ENCODE measurements at places on chromosomes 6 and 20. TPM values are rescaled to one million over a fixed set of nuclear protein-coding genes. Genes with fewer than 3 reads are reported as not detected.

DNA sequence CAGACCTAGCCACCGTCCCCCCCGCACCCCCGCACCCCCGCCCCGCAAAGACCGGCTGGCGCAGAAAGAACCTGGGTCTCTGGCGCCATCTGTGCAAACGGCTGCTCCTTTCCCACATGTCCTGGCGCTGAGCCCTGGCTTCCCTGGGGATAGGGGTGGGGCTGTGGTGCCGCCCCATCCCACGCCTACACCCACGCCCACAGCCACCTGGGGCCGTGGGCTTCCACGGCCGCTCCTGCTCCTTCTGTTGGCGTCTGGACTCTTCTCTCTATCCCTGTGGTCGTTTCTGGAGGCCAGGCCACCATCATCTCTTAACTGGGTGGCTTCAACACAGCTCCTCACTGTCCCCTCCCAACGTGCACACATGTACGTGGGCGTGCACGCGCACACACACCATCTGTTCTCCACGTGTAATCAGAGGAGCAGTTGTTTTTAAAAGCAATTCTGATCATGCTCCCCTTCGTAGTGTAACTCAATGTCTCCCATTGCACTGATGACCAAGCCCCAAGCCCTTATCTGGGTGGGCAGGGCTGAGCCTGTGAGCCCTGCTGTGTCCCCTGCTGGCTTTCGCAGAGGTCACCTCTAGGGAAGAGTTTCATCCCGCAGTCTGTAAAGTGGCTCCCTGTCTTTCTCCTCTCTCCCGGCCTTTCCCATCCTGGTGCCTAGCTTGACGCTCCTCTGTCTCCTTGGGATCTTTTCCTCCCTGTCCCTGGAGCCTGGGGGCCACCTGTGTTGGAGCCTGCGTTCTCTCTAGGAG, 31.9 kb upstream of the FAM83D start:
- DNase-seq, result peak; percentile 41

DNA sequence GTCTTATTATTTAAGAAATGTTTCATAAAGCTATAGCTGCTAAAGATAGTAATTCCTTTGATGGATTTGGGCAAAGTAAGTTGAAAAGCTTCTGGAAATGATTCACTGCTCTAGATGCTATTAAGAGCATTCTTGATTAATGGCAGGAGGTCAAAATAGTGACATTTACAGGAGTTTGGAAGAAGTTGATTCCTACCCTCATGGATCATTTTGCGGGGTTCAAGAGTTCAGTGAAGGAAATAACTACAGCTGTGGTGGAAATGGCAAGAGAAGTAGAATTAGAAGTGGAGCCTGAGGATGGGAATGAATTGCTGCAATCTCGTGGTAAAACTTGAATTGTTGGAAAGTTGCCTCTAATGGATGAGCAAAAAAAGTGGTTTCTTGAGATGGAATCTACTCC, 316.1 kb downstream of the UTRN start:
- no peak for DNase-seq

- DNase-seq, result no peak
These were observed 165.6 kb downstream of the TRIM27 start for GRCh38 chr6:28758046-28758817.

DNA sequence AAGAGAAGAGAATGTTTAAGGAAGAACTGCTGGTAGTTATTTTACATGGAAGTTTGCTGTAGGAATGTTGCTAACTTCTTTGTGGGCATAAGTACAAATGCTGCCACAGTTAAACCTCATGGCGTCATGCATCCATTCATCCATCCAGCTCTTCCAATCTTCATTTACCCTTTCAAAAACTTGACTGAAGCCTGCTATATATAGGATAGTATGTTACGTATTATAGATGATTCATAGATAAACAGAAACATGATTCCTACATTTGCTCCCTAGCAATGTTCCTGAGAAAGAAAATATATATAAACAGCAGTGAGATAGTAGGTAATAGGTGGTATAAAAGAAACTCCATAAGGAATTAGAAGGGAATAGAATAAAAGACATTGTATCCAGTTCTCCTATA, 93.7 kb downstream of the NDUFAF5 start:
- no peak for DNase-seq

DNA sequence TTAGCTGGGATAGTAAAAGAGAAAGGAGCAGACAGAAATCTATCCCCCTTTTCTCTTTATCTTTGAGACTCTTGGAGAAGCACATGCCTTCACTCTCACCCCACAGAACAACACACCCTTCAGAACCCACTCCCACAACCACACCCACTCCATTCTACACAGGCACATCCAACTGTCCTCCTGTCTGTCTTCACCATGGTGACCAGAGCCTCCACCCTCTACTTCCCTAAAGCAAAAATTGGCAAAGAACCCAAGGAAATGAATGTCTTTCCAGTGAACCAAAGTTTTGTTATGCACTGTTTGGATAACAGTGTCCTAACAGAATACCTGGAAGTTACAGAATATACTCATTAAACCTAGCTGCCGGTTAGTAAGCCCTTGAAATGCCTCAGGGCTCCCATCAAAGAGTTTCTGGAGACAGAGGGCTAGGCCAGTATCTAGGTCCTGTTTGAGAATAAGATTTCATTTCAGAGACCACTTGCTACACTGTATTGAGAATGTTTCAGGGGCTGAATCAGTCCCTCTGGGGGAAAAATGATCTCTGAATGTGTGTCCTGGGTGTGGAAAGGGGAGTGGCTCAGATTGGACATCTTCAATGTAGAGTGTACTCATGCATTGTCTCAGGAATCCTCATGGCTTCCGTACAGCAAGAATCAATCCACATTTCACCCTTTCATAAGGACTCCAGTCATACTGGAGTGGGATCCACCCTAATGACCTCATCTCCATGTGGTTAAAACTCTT, 101.1 kb downstream of the LY86 start:
- DNase-seq, result peak; percentile 63

- no peak for DNase-seq
These were observed 51.4 kb upstream of the GMDS start for GRCh38 chr6:2296781-2297180.

DNA sequence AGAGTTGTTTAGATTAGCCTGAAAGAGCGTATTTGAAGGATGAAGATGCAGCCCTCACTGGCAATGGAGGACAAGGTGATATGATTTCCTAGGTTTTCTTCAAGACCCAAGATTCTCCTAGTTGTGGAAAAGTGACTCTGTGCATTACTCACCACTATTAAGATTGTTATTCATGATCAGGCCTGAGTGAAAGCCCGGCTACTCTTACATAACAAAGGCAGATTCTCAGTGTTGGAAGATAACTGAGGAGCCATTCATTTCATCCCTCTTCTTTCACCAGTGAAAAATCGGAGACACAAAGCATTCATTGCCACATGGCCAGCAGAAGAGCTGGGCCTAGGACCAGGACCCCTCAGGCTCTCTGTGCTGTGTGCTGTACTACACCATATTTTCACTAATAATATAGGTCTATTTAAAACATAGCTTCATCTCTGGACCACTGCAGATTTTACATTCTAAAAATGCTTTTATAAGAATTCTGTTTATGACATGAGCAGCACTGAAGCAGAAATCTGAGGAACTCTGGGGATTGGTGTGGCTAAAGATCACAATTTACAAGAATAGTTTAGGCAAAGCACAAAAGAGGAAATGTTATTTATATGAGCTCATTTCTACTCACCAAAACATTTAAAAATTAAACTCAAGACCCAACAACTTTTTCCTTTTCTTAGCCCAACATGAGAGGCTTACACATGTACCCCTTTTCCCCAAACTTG, 181.9 kb upstream of the CCN2 start:
- peak; percentile 86 for DNase-seq

DNA sequence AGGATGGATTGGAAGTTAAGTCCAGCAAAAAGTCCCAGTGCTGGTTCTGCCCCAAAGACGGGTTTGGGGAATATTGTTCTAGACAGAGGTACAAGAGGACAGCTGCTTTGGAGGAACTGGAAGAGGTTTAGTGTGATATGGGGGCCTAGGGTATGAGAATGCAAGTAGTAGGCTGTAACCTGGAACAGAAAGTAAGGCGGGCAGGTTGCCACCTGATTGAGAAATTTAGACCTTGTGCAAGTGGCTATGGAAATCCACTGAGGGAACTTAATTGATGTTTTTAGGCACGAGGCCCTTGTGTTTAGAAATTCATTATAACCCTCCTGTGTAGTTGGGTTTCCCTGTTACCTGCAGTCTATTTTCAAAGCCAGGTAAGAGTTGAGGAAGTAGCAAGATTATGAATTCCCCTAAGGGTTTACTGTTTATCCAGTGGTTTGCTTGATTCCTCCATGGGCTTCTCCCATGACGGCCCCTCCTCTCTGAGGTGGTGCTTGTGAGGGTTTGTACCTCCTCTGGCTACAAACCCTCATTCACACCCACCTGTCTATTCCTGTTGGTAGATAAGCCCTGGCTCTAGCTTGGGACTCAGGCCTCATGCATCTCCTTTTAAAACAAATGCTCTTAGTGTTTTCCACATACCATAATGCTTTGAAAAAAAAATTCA, 42.0 kb upstream of the BCAS1 start:
- DNase-seq, result no peak

DNA sequence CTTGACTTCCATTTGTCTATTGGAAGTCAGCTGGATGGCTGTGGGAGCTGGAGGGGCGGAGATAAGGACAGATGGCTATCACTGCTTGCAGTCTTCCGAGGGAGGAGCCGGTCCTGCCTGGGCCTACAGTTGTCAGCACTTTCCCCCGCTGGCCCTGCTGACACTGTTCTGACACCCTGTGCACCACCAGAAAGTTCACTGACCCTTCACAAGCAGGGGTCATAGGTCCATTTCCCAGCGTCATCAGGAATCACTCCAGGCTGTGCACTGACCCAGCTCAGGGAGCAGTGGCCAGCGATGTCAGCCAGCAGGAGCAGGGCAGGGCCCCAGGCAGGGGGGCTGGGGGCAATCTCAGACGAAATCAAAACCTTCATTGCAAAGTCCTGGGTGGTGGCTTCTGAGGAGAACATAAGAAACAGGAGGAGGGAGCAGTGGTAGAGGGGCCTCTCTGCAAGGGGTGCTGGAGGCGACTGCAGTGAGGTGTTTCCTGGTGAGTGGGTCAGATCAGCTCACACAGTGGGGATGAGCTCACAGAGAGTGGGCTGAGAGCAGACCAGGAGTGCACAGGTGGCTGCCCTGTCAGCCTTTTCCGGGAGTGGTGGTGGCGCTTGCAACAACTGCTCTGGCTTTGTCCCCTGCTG, 26.5 kb upstream of the PLEKHG1 start:
- no peak for DNase-seq

GRCh38 chr6:7087066-7087465, 20.7 kb upstream of the RREB1 start:
- peak; percentile 25 for DNase-seq

DNA sequence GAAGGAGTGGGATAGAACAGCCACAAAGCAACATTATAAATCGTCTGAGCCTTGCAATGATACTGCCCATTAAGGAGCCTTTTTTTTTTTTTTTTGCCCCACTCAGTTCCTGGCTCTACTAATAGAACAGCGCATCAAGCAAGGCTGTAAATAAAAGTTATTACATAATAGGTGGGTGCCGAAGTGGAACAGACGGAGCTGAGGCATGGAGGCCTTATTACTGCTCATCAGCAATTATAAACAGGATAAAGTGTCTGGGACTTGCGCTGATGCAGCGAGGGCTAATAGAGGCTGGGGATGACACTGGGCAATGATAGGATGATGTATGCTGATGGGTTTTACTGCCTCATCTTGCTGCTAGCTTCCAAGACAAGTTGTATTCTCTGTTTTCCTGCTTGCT, 272.1 kb downstream of the ZFAND3 start:
- no peak for DNase-seq

DNA sequence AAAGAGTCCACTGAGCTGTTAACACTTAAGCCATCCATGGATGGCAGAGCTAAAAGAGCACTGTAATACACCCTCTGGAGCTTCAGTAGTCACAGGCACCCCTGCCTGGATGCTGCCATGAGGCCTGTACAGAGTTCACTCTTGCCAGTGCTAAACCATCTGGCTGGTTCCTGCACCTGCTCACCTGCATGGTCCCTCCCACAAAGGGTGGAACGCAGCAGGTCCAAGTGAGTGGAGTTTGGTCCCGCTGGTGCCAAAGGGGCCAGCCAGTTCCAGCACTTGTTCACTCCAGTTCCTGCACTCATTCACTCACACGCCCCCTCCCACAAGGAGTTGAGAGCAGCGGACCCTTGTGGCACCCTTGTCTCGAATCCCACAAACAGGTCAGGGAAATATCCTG, 503.5 kb downstream of the HACE1 start:
- DNase-seq, result no peak

GRCh38 chr6:116924245-116924644, 47.2 kb downstream of the RFX6 start:
- no peak for DNase-seq

DNA sequence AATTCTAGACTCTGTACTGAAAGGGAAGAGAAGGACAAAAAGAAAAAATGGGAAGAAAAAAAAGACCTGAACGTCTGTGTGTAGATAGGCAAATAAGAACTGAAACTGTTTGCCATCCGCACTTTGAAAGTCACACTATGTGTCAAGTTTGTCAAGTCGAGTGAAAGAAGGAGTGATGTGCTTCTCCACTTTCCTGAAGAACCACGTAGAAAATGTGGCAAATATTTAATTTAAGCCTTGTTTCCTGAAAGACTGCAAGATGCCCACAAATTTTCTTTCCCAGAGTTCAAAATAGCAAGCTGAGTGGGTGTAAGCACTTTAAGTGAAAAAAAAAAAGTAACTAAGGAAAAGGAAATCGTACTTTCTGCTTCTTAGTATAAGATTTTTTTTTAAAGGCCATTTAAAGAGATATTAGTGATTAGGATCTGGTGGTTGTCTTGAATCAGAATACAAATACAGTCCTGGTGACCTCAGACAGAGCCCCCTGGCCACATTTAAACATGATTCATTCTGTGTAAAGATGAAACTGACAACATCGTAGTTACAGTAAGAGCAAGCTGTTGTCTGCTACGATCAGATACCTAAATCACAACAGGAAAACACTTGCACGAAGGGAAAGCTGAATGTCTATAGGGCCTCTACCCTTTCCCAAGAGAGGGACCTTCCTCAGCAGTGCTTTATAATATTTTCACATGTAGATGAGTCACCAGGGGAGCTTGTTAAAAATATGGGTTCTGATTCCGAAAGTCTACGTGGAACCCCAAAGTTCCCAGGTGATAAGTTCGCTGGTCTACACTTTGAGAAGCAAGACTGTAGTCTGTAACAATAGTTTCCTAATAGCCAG, 102.3 kb downstream of the HIVEP2 start:
- DNase-seq, result no peak

DNA sequence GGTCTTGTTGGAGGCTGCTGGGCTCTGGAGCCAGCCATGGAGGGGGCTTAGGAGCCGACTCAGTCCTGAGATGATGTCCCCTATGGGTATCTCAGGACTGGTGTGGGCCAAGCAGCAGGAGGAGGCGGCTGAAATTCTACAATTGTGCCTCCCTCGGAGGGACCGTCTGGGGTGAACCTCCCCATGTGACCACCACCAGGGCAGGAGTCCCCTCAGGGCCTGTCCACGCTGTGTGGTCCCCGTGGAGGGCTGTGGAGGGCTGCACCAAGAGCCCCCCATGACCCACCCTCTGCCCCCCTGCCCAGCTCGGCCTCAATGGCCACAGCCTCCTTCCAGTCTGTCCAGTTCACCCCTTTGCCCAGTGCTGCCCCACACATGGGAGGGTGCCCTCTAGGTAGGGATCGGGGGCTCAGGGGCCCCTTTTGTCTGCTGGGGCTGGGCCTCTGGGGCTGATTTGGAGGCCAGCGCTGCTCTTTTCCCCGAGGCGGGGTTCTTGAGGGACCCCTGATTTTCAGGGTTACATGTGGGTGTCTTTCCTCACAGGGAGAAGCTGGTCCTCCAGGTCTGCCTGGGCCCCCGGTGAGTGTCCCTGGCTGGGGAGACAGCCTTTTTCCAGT, 1.2 kb downstream of the COL9A3 start:
- DNase-seq, result no peak

Gene HLA-DQA2
- not detected for polyA plus RNA-seq

Gene MAK
- 0.65 TPM for polyA plus RNA-seq

Gene SLC52A3
- 0.64 TPM for polyA plus RNA-seq

Gene CDSN
- polyA plus RNA-seq, result not detected

Gene DYNLT2
- polyA plus RNA-seq, result 3.8 TPM

Gene BPI
- 0.86 TPM for polyA plus RNA-seq
